ENCODE measurements at places on chromosomes 6 and 20.

GRCh38 chr20:36101192-36101591 lies 53.3 kb upstream of the EPB41L1 start:
- DNase-seq = peak; percentile 78

- no peak for DNase-seq
Observed at GRCh38 chr6:43460032-43460431, 4.7 kb upstream of the DLK2 start.

GRCh38 chr6:2355150-2355549 lies 109.7 kb upstream of the GMDS start:
- DNase-seq = no peak

DNA sequence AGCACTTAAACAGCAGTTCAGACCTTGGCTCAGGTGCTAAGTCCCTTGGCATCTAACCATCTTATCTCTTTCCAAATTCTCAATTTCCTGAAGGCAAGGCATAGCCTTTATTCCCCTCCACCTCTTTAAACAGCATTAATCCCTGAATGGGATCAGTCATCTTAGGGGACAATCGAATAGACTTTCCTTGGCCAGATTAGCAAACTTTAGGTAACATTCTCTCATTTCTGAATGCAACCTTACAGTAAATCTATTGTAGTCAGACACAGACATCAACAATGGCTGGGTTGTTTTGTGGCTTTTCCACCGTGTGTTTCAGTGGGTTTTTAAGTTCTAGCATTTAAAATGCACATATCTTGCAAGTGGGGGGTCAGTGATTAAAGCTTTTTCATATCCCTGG lies 56.8 kb downstream of the ATP9A start:
- DNase-seq = no peak

DNA sequence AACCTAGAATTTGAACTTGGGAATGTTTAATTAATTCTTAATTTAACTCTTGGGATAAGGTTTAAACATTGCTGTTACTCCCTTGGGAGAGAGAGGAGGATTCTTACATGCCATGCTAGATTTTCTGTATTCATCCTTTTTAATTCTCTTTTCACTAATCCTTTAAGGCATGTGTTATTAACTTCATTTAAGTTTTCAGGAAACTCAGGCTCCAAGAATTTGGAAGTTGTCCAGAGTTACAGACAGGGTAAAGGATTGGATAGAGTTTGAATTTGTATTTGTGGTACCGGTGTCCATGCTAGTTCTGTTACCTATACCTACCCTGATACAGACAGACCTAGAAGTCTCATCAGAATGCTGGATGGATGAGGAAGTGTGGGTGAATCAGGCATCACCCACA lies 23.7 kb downstream of the DOK5 start:
- no peak for DNase-seq

GRCh38 chr6:20137837-20138236 lies 74.4 kb downstream of the MBOAT1 start:
- DNase-seq = no peak

All from NCI-H774 (cell line).